ENCODE measurements at places on chromosomes 2 and 18. TPM values are rescaled to one million over a fixed set of nuclear protein-coding genes. Genes with fewer than 3 reads are reported as not detected.

The MTCL1 gene
- total RNA-seq = 0.43 TPM

The RUFY4 gene
- total RNA-seq = 4.9 TPM

The BBS5 gene
- 3.2 TPM for total RNA-seq

The PPP4R1 gene
- total RNA-seq = 42.0 TPM

The DNPEP gene
- 63.2 TPM for total RNA-seq

DNA sequence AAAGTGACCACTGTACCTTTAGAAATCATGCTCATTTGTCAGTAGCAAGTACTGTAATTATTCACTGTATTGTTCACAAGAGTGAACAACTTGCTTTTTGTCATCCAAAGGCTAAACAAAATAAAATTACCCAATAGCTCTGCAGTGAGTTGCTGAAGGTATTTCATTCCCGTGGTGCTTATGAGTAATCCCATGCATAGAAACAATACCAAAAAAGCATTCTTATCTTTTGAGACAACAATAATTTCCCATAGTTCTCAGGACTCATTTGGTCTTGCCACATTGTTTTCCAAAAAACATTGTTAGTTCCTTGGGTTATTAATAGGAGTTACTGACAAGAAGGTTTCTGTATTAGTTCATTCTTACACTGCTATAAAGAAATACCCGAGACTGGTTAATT is 503.2 kb upstream of the FAM98A start:
- no peak for DNase-seq

GRCh38 chr2:6031200-6031867 is 339.1 kb downstream of the SOX11 start:
- no peak for DNase-seq

GRCh38 chr18:79453816-79454735 is 58.3 kb downstream of the NFATC1 start:
- DNase-seq = no peak

DNA sequence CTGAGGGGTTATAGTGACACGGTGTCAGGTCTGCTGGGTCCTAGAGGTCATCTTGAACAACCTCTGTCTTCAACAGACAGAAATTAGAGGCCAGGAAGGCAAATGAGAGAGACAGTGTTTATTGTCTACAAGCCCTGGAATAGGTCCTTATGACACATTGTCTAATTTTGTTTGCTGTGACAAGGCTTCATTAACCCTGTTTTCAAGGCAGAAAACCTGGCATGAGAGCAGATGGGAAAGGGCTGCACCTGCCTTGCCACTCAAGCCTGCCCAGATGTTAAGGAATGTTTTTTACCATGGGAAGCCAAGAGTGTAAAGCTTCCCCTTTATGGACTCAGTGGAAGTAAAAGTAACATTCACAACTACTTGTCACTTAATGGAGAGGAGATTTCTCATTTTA is 275.3 kb downstream of the KCNS3 start:
- DNase-seq = no peak

DNA sequence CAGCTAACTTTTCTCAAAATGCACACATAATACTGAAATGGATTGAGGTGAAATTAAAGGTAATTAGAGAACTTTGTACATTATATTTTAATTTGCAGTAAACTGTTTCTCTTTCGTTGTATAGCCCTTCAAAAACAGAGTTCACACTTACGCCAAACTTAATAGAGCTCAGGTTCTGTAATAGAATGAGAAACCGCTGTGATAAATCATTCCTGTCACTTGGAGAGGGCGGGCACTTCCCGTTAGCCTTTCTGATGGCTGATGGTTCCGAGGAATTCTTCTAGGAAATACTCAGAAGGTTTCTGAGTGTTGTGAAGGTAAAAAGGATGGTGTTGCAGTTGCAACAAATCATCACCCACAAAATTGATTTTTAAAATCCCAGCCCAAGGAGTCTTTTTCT is 155.8 kb upstream of the ALKAL2 start:
- no peak for DNase-seq

GRCh38 chr2:239253264-239253663 is 147.6 kb downstream of the HDAC4 start:
- no peak for DNase-seq

- DNase-seq = no peak
These were observed 45.4 kb upstream of the TAF1B start for GRCh38 chr2:9797681-9798556.

DNA sequence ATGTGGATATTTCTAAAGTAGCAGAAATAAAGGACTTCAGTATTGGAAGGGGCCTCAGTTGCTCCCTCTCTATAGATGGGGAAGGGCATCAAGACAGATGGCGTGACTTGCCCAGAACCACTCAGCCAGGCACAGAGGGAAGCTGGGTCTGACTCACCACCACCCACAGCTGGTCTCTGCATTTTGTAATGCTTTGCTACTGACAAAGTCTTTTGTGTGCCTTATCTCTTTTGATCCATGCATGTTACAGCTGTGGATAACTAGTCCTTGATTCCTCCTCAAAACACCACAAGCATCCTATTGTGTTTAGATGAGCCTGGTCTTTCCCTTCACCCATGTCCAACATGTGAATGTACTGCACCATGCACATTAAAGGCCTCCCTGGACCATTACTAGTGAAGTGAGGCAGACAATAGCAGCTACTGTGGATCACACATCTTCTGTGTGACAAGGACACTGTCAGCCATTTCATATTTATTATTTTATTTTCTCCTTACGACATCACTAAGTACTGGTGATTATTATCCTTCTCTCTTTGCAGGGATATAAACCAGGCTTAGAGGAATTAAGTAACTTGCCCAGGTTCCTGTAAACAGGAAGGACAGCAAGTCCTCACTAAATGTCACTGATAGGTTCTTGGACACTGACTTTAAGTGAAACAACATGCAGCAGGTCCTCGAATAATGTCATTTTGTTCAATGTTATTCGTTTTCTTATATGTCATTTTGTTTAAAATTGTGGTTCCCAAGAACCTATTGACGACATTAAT is 29.6 kb upstream of the IL37 start:
- DNase-seq = no peak

GRCh38 chr2:196105951-196106350 is 37.3 kb upstream of the DNAH7 start:
- DNase-seq = no peak

DNA sequence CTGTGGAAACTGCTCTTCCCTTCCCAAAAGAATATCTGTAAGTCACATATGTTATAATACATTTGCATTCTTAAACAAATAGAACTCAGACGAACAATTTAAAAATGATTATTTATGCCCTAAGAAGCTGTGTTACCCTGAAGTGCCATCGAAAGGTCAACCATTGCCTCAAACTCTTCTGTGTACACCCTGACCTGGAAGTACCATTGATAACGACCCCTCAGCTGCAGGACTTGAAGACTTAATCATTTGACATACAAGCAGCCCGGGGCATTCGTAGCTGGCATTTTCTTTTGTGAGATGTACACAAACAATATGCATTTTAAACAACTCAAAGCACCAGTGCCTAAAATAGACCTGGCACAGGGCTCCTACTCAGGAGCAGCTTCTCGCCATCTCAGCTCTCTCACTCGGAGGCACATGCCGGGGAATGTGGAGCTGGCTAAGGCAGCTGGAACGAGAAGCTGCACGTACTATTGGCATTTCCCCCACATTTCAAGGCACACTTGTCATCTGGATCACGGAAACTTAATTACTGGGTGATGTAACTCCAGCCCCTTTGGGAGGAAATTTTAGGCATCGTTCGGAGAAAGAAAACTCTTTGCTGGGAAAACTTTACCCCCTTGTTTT is 170.0 kb upstream of the GALNT5 start:
- DNase-seq = no peak

DNA sequence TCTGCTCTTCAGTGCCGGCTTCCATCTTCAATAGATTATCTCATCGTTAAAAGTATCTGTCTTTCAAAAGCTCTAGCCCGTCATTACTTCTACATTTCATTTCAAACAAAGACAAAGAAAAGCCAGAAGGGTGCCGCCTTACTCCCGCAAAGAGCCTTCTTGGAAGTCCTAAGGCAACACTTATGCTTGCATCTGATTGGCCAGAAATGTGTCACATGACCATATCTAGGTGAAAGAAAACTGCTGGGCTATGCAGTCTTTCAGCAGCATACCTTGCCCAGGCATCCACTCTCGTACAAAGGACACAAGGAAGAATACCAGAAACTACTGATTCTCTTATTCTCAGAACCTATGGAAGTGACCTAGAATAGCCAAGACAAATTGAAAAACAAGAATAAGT is 217.1 kb upstream of the SLC35G4 start:
- no peak for DNase-seq

GRCh38 chr2:201358684-201359083 is 1.5 kb upstream of the FLACC1 start:
- DNase-seq = no peak

DNA sequence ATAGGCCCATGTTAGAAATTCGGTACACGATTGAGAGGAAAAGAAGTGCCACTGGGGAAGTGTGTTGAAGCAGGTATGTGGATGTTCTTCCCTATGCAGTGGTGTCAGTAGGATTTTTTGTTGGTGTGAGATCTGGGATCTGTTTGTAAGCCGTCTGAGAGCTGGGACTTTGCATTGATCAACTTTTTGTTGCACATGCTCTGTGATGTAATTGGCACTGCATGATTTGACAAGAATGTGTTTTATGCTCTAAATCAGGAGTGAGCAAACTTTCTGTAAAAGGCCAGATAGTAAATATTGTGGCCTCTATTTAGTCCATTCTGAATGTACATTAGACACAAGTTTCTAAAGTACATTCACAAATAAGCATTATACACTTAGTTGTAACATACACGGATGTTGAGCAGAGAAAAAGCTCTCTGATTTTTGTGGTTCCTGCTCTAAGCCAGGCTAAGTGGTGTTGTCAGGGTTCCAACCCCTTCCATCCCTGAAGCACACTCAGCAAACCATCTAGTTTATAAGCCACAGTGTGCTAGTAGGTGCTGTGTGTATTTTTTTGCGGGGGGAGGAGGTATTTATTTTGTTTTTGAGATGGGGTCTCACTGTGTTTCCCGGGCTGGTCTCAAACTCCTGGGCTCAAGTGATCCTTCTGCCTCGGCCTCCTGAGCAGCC is 235.6 kb downstream of the NEDD4L start:
- DNase-seq = no peak

DNA sequence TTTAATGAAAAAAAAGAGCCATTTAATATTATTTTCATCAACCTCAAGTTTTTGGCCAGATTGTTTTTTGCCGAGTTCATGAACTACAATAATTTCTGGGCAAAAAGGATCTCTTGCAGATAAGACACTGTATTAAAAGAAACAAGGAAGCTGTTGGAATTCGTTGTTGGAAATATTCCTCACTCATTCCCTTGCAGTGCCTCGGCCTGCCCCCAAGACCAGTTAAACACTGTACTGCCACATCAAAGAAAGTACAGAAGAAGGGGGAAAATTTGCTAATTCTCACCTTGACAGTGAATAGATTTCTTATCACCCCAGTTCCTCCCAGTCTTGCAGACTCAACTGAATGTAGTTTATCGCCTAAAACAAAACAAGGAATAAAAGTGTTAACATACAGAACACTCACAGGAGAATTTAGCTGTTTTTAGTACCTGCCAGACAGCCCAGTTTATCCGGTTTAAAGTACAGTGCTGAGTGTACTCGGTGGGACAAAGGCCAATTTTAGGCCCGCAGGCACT is 1.2 kb downstream of the IDH1 start:
- DNase-seq = no peak

GRCh38 chr2:217291259-217291658 is 431.4 kb upstream of the TNP1 start:
- no peak for DNase-seq

- no peak for DNase-seq
These were observed 121.9 kb downstream of the HDAC4 start for GRCh38 chr2:239278941-239279365.

GRCh38 chr2:179686069-179686468 is 175.3 kb downstream of the ZNF385B start:
- DNase-seq = no peak

DNA sequence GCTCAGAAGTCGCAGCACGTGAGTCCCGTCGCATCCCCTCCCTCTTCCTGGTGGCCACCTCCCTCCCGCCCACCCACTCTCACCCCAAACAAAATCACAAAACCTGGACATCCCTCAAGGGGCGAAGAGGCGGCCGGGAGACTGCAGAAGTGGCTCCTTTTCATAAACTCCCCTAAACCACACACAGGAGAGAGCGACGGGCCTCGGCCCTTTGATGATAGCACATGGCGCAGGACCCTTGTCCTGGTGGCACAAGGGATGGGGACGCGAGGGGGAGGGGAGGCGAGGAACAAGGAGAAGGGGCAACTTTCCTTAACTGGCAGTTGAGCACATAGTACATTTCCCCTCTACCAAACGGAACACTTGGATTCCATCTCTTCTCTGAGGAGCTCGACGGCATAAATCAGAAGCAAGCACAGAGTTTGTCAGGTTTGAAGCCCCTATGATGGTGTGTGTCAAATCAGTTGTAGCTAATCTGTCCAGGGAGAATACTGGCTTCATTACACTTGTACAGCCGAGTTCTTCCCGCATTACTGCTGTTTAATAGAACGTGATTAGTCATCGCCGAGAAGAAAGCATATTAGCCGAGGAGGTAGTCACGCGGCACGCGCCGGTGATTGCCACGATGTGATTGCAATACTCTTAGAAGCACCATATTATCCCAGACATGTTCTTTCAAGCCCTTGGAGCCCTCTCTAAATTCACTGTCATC is 43.8 kb downstream of the GBX2 start:
- DNase-seq = no peak

DNA sequence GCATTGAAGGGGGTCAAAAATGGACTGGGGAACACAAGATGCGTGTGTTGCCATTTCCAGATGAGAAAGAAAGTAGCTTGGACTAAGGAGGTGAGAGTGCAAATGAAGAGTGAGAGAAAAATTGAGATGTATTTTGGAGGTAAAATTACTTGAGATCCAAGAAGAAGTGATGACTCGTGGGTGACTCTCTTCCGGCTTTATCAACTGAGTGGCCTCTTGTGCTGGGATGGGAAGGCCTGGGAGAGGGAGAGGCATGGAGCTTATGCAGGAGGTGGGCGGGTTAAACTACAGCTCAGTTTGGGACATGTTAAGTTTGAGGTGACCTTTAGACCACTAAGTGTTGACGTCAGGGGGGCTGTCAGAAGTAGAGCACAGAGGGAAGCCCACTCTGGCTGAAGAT is 34.9 kb downstream of the SULT1C2 start:
- no peak for DNase-seq

DNA sequence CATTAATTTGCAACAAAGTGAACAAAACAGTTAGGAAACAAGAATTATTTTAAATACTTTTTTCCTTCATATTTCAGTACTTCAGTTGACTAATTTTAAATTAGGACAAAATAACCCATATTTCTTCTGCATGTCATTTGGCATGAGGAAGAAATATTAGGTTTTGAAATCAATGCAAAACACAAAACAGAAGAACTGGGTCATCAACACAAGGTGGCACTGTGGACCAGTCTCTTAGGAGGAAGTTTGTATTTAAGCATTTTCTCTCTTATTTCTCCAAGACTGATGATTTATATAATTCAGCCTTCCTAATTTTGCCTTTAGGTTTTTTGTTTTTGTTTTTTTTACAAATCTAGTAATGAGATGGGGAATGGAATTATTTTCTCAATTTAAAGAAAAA is 352.8 kb upstream of the KCNH7 start:
- DNase-seq = no peak

- DNase-seq = no peak
These were observed 61.5 kb downstream of the PTPN4 start for GRCh38 chr2:119821266-119821665.

Data from activated naive CD8-positive, alpha-beta T cell treated with anti-CD3 and anti-CD28 coated beads, Interleukin-2, amount 10 ng/mL, durations not matched to agents 7 days and 5 days (primary cell).